ENCODE measurements at places on chromosomes 4 and X.

GRCh38 chr4:83209419-83209818 lies 75.2 kb downstream of the COQ2 start:
- no peak for DNase-seq

DNA sequence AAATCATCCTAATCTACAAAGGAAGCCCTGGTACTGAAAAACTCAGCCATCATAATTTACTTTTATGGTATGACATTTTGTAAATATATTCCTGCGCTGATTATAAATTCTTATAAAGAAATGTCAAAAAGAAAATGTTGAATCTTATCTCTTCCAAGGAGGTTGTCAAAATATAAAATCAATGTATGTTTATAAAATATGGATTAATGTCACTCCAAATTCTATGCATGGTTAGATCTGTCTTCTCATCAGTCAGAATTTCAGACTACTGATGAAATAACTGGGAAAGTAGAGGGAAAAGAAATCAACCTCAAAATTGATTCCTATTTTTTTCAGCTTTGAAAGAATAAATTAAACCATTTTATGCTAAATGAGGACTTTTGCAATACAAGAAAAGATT lies 120.0 kb upstream of the MAB21L2 start:
- no peak for DNase-seq

DNA sequence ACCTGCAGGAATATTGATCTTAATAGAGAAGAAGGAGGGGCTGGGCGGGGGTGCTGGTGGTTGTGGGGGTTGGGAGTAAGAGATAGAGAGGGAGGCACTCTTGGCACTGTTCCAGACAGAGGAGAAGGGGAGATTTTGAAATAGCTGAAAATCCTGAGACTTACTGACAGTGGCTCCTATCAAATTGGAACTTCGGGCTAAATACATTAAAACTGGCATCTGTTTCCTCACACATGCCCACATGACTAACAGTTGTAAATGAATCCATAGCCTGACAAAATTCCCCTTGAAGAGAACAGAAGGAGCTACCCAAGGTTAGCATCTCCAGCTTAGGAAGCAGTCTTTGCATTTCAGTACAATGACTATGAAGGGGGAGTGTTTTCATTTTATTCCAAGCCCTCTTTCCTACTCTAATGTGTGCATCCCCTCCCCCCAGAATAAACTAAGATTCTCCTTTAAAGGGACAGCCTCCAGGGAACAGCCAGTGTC lies 1.4 kb downstream of the DCX start:
- DNase-seq: no peak

DNA sequence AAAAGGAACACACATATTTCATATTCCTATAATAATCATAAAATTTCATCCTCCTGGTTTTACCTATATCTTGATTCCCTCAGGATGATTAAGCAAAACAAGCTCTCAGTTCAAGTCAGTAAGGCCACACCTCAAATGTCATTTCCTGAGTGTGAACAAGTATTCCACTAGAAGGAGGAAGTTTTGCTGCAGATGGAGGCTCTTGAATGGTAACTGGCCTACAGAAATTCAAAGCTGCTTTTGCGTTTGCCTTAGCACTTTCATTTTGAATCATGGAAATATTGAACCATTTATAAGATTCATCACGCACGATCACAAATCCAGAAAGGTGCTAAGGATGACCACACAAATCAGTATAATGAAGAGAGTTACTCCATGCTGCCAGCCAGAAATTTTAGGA lies 254.4 kb upstream of the CXXC4 start:
- no peak for DNase-seq

GRCh38 chr4:4792466-4792865 lies 67.0 kb upstream of the MSX1 start:
- no peak for DNase-seq

- DNase-seq: no peak
Measured at GRCh38 chr4:143599827-143600226, 86.3 kb downstream of the SMARCA5 start.

GRCh38 chr4:56259655-56260054 lies 127.6 kb downstream of the AASDH start:
- no peak for DNase-seq

- no peak for DNase-seq
Measured at GRCh38 chrX:115940888-115941332, 229.6 kb upstream of the AGTR2 start.

GRCh38 chrX:153598541-153599191 lies at the start of gene CCNQ:
Gene CCNQ, minus strand, starts transcription at chrX:153599139. Its CDS starts 66 bp downstream, at chrX:153599073.
- peak; percentile 26 for DNase-seq

DNA sequence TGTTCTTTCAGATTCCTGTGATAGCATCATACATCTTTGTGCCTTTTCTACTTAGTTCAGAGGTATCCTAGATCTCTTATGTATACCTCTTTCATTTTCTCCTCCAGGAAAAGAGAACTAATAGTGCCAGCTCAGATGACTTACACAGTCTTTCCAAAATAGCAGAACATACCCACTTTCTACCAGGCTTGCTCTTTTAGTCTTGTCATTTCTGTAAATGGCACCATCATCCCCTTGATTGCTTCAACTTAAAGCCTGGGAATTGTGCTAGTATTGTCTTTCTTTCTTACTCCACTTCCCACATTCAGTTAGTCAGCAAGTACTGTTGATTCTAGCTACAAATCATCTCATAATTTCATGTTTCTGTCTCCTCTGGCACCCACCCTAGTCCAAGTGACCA lies 5.1 kb downstream of the APEX2 start:
- no peak for DNase-seq

GRCh38 chr4:53682196-53682595 lies 90.9 kb upstream of the LNX1 start:
- no peak for DNase-seq

DNA sequence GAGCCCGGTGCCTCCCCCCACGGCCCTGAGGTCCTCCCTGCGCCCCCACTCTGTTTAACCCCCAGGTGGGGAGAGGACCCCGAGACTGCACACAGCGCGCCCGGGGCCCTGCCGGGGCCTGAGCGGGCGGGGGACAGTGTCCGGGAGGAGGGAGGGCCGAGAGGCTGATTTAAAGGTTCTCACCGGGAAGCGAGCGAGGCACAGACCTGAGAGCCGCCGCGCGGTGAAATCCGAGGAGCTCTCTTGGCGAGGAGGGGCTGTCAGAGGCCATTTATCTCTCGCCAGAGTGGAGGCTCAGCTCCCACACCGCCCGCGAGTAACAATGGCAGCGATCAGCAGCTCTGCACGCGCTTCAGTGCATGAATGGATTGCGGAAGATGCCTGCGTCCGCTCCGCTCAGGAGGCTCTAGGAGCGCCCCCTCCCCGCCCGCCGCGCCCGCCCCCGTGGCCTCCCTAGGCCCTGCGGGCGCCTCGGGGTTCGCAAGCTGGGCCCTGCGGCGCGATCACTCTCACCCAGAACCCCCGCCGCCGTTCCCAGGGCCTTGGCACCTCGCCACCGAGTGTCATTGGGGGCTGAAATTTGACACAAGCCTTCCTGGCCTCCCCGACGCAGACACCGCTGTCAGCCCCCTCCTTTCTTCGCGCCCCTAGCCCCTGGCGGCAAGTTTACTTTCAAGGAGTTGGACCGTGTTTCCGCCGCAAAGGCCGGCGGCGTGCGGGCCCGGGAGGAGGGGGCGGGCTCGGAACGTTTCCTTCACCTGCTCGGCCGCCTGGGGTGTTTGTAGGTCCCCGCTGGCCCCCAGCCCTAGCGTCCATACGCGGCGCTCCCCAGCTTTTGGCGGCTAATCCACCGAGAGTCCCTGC lies 48.7 kb upstream of the BCOR start:
- no peak for DNase-seq

DNA sequence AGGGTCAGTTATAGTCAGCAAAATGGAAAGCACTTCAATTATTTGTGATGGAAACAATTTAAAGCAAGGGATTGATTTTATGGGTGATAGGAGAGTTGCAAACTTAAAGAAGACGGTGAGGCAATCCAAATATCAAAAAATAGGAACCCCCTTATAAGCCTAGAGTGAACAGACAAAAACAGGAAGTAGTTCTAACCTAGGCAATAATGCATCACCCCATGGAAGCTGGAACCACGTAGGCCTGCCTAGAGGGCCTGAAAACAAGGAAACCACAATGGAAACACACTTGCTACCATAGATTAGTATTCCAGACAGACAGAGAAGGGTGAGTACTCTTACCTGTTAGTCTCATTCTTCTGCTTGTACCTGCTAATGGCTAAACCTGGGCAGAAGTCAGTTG lies 13.5 kb upstream of the GK2 start:
- DNase-seq: no peak

GRCh38 chr4:26827798-26828197 lies 32.8 kb upstream of the STIM2 start:
- no peak for DNase-seq
